ENCODE measurements at places on chromosomes 6 and 20. TPM values are rescaled to one million over a fixed set of nuclear protein-coding genes. Genes with fewer than 3 reads are reported as not detected.

Gene RBBP9
- 16.3 TPM for total RNA-seq

Gene MBOAT1
- total RNA-seq: 5.1 TPM

Gene UST
- total RNA-seq: 15.3 TPM

Gene ZNF165
- total RNA-seq: 0.34 TPM

Gene CUL9
- total RNA-seq: 22.1 TPM

Gene SGK2
- not detected for total RNA-seq

Gene HSD17B8
- 0.51 TPM for total RNA-seq

Gene TLDC2
- 0.24 TPM for total RNA-seq

Gene PHACTR1
- 3.3 TPM for total RNA-seq

Gene DNMT3B
- 0.93 TPM for total RNA-seq

Gene GRIK2
- 33.4 TPM for total RNA-seq

Gene PNPLA1
- not detected for total RNA-seq

Gene PROKR2
- not detected for total RNA-seq

Gene RPS6KA2
- total RNA-seq: 13.2 TPM

Gene PTK6
- total RNA-seq: 0.10 TPM

Gene TINAG
- total RNA-seq: not detected

Gene USP49
- total RNA-seq: 1.9 TPM

Gene DEFB132
- total RNA-seq: not detected

Gene DSP
- total RNA-seq: 61.9 TPM

Gene VNN1
- 0.07 TPM for total RNA-seq

Gene SAMHD1
- total RNA-seq: 23.6 TPM

Gene ZBP1
- total RNA-seq: not detected

Gene UTRN
- total RNA-seq: 113 TPM

Gene SLC25A27
- 0.18 TPM for total RNA-seq

Gene SEL1L2
- total RNA-seq: not detected

Measured in HFFc6 (cell line).